Vagina (tissue), 2 donors: ENCODE measurements at places on chromosomes 16 and 17. TPM values are rescaled to one million over a fixed set of nuclear protein-coding genes. Genes with fewer than 3 reads are reported as not detected.
A peak's percentile ranks its signal among the peaks of the same experiment; 100 is the strongest.

TBC1D3H gene
- not detected for total RNA-seq

- DNase-seq, result no peak
Observed at GRCh38 chr16:46743232-46743719, 4.9 kb downstream of the MYLK3 start.

- no peak for DNase-seq
Observed at GRCh38 chr17:82450357-82451106, at the start of gene CYBC1. CYBC1 (minus strand) TSS chr17:82450752; CDS start chr17:82449254, 1,498 bp downstream.

GRCh38 chr17:57488856-57489255, 232.5 kb downstream of the MSI2 start:
- DNase-seq, result no peak

DNA sequence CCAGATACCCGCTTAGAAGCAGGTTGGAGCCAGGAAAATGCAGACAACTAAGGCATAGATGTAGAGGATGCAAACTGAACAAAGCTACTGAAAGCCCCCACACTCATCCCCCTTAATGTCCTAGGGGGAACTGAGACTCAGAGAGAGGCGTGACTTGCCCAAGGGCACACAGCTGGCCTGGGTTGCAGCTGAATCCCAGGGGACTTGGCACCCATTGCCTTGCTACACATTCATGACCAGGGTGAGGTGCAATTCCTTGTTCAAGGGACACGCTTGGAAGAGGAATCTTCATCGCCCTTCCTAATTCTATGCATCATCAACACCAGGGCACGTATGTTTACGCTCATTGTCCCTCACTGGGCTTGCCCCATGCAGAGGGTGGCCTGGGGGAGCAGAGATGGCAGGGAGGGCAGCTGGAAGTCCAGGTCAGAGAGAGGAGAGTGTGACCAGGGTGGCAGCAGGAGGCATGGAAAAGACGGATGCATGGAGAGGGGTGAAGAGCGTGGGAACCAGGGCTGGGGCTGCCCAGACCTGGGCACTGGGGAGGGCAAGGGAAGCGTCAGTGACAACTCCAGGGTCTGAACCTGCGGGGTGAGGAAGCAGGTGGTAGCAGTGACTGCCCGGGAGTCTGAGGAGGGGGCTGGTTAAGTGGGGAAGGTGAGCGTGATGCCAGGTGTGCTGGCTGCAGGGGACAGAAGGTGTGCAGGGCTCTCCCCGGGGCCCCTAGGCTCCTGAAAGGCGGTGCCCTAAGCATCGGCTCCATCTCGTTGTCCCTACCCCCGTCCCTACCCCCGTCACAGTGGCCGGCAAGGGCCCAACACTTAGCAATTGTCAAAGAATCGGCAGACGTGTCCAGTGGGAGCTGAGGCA, 267.1 kb upstream of the TNRC6C start:
- DNase-seq, result peak; percentile 89

TMC8 gene
- 24.6 TPM for total RNA-seq

DNA sequence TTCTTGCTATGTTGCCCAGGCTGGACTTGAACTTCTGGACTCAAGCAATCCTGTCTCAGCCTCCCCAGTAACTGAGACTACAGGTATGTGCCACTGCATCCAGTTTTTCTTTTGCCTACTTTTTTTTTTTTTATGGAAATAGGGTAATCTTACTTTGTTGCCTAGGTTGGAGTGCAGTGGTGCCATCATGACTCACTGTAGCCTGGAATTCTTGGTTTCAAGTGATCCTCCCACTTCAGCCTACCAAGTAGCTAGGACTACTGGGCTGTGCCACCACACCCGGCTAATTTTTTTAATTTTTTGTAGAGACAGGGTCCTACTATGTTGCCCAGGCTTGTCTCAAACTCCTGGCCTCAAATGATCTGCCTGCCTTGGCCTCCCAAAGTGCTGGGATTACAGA, 10.0 kb downstream of the LRRC36 start:
- no peak for DNase-seq

DNA sequence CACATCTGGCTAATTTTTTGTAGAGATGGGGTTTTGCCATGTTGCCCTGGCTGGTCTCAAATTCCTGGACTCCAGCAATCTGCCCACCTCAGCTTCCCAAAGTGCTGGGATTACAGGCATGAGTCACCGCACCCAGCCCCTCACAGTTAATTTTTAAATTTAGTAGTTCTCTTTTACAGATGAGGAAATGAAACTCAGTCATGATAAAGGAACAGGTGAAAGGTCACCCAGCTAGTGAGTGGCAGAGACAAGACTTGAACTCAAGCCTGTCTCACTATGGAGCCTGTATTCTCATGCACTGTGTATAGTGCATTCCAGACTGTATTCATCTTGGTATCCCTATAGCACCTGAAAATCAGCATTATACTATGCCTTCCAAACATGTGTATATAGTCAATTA, 77.1 kb upstream of the WSB1 start:
- no peak for DNase-seq

DNA sequence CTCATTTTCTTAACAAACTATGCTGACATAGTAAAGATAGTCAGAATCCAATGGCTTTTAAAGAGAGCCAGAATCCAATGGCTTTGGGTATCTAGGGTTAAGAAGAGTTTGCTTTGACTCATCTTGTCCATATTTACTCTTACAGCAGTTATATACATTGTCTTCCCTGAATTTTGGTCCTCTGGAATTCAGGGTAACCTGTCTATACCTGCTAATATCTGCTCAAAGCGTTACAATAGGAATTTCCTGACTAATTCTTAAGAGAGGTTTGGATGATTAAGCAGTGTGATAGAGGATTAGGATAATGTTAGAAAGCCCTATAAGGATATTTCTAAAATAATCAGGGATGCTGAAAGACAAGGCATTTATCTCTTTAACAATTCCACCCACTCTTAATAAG, 2.0 kb upstream of the CDH8 start:
- DNase-seq, result no peak

RPRML gene
- 2.0 TPM for total RNA-seq

TXNL4B gene
- 12.5 TPM for total RNA-seq

DNA sequence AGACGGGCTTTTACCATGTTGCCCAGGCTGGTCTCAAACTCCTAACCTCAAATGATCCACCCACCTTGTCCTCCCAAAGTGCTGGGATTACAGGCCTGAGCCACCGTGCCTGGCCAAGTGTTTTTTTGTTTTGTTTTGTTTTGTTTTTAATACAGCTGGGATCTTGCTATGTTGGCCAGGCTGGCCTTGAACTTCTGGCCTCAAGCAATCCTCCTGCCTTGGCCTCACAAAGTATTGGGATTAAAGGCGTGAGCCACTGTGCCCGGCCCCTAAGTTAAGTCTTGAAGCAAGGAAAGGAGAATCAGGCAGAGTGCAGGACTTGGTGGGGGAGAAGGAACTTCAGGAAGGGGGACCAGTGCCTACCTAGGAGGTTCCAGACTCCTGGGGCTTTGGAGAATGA, 51.7 kb upstream of the NOL11 start:
- no peak for DNase-seq

KRTAP9-4 gene
- total RNA-seq, result not detected

DNA sequence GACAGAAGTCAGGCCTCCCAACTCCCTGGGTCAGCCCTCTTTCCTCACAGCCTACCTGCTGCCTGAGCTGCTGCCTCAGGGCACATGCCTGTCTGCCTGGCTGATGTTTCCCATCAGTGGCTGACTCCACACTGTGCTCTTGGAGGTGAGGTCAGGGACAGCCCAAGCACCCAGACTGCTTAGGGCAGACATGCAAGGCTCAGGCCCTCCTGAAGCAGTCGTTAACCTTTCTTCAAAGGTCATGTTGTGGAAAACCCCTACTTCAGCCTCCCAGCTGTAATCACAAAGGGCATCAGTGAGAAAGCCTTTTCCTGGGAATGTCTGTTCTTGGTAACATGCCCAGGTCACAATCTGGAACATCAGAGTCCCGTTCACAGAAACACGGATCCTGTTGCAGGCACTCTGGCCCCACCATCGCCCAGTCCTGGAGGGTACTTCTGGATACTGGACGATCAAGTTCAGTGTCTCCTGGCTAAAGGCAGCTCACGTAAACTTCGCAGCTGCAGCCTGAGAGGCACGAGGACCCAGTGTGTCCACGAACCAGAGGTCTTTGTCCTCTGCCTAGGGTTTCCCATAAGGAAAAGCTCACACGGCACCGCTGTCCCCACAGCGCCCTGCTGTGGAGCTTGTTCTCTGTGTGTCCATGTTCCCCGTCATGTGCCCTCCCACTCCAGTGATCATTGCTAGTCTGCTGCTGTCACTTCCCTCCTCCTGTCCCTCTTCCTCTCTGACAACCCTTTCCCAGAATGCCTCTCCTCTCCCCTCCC, 54.9 kb downstream of the GNAO1 start:
- no peak for DNase-seq

EIF3CL gene
- 169 TPM for total RNA-seq

WNT9B gene
- total RNA-seq, result not detected

CCR7 gene
- total RNA-seq, result not detected

SPATA22 gene
- total RNA-seq, result not detected

OR1A1 gene
- total RNA-seq, result not detected

DNA sequence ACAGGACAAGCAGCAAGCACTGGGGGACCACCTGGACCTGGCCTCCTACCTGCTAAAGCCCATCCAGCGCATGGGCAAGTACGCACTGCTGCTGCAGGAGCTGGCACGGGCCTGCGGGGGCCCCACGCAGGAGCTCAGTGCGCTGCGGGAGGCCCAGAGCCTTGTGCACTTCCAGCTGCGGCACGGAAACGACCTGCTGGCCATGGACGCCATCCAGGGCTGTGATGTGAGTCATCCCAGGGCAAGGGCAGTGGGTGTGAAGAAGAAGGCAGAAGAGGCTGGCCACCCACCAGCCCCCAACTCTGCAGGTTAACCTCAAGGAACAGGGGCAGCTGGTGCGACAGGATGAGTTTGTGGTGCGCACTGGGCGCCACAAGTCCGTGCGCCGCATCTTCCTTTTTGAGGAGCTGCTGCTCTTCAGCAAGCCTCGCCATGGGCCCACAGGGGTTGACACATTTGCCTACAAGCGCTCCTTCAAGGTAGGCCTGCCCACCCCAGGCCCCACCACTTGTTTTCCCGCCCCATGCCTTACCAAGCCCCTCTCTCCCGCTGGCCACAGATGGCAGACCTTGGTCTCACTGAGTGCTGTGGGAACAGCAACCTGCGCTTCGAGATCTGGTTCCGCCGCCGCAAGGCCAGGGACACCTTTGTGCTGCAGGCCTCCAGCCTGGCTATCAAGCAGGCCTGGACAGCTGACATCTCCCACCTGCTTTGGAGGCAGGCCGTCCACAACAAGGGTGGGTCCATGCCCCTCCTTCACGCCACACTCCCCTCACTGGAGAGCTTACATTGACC, 7.3 kb downstream of the PLEKHG4 start:
- DNase-seq, result no peak

HASPIN gene
- 0.74 TPM for total RNA-seq

- DNase-seq, result no peak
Observed at GRCh38 chr17:63066158-63066813, 100.3 kb downstream of the TANC2 start.

GRCh38 chr16:11175787-11176341, 80.1 kb downstream of the SOCS1 start:
- no peak for DNase-seq
